ENCODE measurements at places on chromosomes 7 and 10.

- no peak for DNase-seq
These were observed 197.1 kb downstream of the SUGCT start for GRCh38 chr7:40331915-40332314.

DNA sequence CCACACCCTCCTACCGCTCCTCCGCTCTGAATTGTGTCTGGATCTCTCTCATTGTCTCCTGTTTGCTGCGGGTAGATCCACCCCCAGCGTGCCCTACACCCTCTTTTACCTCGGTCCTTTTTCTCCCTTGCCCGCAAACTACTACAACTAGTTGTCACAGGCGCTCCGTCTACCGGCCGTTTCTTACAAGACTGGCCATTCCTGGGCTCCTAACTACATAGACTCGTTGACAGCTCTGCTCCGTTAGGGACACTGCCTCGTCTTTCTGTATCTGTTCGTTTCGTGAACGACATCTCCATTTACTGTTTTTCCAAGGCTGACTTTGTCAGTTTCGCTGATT lies 786 bp downstream of the TAF3 start:
- DNase-seq, result no peak

DNA sequence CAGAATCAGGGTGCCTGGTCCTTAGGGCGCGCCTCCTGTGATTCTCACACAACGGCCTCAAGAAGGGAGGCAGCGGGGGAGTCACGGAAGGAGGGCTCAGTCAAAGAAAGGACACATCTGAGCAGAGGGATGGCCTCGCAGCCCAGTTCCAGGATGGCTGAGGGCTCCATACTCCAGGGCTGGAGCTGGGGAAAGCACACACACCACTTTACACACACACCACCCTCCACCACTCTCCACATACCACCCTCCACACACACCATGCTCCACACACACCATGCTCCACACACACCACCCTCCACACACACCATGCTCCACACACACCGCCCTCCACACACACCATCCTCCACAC lies 22.2 kb downstream of the PRKAG2 start:
- DNase-seq, result no peak

- DNase-seq, result no peak
These were observed 72.3 kb downstream of the EBF3 start for GRCh38 chr10:129891806-129892205.

- no peak for DNase-seq
These were observed 5.6 kb downstream of the BTBD16 start for GRCh38 chr10:122276611-122277208.

GRCh38 chr7:81676813-81677212 lies 93.0 kb downstream of the HGF start:
- no peak for DNase-seq

DNA sequence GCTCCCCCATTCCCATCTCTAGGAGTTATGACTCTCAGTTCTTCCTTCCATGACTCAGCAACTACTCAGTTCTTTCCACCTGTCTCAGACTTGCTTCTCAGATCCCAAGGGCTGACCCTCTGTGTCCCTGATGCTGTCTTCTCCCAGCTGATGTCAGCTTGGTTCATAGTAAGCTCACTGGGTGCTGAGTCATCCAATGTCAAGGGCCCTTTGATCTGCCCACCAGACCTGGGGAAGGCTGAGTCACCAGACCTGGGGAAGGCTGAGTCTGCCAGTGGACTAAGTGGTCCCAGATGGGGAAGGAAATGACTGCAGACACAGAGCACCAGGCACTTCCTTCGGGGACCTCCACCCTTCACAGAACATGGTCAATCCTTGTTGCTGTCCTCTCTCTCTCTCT lies 76.1 kb upstream of the ZEB1 start:
- peak; percentile 1 for DNase-seq

DNA sequence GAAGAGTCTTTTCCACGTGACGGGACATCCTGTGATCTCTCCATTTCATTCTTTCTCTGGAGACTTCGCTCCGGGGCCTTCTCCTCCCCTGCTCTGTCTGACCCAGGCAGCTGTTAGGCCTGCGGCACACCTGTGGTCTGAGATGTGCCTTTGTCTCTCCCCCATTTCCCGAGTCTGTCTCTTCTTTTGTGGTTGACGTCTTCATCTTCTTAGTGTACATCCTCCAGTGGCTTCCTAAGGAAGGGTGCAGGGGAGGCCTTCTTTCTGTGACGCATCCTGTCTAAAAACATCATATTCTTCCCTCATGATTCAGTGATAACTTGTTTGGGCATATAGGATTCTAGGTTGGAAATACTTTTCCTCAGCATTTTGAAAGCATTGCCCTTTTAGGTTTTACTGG lies 17.2 kb upstream of the ATP6V0E2 start:
- DNase-seq, result no peak

GRCh38 chr10:133199992-133200611 lies 29.9 kb upstream of the UTF1 start:
- no peak for DNase-seq

DNA sequence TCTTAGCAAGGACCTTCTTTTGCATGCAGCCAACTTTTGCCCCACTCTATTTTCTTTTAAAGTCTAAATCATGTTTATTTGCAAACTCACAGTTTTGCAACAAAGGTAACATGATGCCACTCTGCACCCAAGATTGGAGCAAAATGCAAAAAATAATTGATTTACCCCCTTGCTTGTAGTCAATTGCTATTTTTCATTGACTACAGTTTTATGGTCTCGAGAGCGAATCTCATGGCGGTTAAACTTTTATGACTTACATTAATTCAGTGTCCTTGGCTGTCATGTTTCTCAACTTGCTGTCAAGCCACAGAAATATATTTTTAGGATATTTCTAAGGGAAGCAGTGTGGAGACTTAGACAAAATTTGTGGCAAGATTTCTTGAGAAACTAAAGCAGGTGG lies 110.0 kb upstream of the JCAD start:
- no peak for DNase-seq

DNA sequence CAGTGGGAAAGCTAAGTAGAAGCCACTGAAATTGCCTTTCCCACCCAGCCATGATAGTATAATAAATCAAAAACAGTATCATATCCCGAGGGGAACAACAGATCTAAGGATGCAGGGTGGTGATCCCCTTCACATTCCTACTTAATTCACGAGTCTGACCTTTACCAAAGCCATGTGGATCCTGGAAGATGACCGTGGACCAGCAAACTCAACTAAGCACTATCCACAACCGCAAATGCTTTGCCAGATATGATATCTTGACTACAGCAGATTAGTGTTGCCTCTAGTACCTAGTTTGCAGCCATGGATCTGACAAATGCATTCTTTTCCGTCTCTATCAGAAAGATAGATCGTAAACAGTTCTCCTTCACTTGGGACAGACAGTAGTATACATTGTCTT lies 67.3 kb upstream of the IL6 start:
- DNase-seq, result no peak

DNA sequence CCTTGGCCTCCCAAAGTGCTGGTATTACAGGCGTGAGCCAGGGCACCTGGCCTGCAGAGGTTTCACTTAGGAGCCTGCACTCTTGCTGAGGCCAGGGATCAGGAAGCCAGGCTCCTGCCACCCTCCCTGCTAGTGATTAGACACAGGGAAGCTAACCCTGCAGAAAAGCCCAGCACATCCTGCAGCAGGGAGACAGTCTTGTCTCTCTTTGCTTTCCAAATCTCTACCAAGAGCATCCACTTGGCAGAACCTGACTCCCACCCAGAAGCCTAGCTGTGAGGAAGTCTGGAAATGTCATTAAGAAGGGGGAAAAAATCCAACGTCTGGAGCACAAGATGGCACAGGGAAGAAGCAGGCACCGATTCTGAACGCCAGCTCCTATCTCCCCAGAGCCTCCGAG lies 8.0 kb upstream of the FAM171A1 start:
- DNase-seq, result no peak

- no peak for DNase-seq
These were observed 278.5 kb downstream of the BICC1 start for GRCh38 chr10:58791137-58791536.

DNA sequence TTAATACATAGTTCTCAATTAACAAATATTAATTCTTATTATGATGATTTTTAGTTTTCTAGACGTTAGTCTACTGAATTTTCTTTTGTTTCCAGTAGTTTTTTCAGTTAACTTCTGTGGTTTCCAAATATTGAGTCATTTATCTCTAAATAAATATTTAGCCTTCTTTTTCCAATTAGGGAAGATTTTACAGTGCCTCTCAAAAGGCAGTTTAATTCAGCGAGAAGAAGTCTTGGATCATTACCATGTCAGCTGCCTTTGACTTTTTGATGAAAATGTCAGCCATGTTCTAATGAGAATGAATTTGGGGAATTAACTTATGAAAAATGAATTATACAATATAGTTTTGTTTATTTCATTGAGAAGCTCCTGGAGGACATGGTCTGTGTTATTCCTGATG lies 90.0 kb downstream of the CDK14 start:
- DNase-seq, result no peak

GRCh38 chr10:14800397-14800796 lies 25.7 kb upstream of the FAM107B start:
- DNase-seq, result no peak

All from activated naive CD4-positive, alpha-beta T cell (primary cell).